ENCODE measurements at places on chromosomes 4 and X.

DNA sequence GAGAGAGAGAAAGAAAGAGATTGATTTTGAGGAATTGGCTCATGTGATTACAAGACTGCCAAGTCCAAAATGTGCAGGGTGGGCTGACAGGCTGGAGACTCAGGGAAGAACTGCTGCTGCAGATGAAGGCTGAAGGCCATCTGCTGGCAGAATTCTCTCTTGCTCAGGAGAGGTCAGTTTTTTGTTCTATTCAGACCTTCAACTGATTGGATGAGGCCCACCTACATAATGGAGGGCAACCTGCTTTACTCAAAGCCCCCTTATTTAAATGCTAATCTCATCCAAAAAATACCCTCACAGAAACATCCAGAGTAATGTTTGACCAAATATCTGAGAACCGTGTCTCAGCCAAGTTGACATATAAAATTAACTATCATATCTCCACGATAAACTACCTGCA lies 38.2 kb upstream of the MAMLD1 start:
- DNase-seq, result no peak

- DNase-seq, result no peak
Measured at GRCh38 chr4:35739308-35739707, 505.0 kb downstream of the ARAP2 start.

- no peak for DNase-seq
Measured at GRCh38 chrX:40303256-40304077, 205.7 kb upstream of the BCOR start.

DNA sequence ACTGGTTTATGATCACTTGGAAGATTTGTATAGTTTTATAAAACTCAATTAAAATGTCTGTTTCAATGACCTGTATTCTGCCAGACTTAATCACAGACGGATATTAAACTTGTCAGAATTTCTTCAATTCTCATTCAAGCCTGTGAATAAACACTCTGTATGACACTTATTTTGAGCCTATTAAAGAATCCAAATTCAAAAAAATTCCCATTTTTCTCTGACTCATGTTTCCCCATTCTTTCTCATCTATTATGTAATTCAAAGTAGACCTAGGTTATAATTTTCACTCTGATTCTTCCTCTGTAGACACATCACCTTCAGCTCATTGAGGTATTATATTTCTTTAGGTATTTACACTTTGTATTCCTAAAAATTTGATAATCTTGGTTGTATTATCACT lies 166.1 kb downstream of the TMA16 start:
- no peak for DNase-seq

DNA sequence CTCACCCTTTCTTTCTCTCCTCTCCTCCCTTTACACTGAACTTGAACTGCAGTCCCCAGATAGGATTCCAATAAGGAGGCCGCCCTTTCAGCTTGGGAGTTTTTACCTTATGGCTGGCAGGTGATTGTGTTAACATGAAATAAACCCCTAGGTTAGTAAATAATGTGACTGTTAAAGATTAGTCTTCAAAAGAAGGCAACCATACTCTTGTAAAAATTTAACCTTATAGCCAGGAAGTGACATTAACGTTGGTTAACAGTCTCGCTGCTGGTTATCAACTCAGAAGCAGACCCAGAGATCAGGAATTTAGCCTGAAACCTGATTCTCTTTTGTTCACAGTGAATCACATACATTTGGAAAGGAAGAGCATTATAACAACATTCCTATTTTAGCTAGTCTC lies 15.2 kb downstream of the FHDC1 start:
- no peak for DNase-seq

DNA sequence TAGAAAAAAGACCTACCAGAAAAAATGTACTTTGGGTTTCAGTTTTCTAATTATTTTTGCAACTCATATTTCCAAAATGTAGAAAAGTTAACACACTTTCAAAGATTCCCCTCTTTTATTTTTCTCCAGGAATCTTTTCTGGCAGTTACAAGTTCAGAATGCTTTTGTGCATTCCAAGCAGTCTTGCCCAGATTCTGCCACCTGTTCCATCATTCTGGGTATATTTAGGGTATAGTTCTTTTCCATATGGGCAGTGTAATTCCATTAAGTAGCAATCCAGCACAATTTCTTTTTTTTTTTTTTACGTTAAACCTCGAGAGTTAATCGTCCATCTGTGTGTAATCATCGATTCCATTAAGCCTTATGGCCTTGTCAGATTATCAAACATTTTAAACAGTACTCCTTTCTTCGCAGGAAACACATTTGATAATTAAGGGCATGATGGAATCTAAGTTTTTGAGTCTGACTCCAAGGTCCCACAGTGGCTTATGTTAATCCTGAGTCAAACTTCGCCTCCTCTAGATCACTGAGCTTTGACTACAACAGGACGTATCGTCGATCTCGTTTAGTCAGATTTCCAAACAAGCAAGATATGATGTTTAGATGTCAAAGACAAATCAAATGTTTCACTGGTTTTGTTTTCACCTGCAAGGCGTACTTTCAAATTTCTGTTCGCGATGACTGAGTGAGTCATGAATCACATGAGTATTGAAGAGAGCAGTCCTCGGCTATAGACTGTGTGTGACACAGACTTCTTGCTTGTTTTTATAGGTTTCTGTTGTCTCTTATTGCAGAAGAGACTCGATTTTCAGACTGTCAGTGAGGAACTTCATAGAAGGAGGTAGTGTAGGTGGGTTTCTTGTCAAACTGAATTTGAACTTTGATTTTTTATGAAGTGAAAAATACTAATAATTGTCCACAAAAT lies 118.9 kb upstream of the GK2 start:
- no peak for DNase-seq

GRCh38 chrX:6768881-6769280 lies 234.0 kb upstream of the VCX3A start:
- DNase-seq, result no peak

- DNase-seq, result no peak
Measured at GRCh38 chr4:112589206-112589605, 47.5 kb downstream of the ZGRF1 start.

DNA sequence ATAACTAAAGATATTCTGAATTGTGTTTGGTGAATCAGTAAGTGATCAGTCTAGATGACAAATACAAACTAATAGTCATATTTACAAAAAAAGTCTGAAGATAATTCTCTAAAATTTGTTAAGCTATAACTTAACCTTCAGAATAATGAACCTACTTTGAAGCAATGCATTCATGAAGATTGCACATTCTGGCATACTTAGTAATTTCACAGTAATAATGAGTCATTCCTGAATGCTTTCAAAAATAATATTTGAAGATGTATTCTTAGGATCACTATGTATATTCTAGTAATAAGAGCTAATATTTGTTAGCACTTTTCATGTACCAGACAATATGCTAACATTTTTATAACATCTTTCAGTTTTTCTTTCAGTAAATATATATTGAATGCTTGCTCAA lies 756.7 kb upstream of the SLIT2 start:
- DNase-seq, result no peak

- DNase-seq, result no peak
Measured at GRCh38 chrX:109441266-109441665, 40.6 kb downstream of the GUCY2F start.

- no peak for DNase-seq
Measured at GRCh38 chr4:114384629-114385028, 214.0 kb upstream of the UGT8 start.

DNA sequence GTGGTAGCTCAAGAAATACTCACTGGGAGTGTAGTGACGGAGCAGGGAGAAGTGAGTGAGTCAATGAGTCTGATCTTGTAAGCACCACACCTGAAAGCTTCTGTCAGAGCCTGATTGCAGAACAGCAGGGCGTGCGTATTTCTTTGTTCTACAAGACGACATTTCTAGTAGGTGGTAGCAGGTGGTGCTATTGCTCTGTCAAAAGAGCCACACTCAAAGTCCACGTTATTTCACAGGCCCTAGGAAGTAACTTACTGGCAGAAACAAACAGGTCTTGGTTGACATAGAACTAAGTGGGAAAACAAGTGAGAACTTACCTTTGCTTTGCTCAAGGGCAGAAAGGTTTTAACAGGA lies 46.4 kb upstream of the SPRY1 start:
- DNase-seq, result no peak

- DNase-seq, result no peak
Measured at GRCh38 chr4:152678841-152679240, 956 bp downstream of the TMEM154 start.

GRCh38 chrX:116198810-116199209 lies 28.3 kb downstream of the AGTR2 start:
- DNase-seq, result no peak

- no peak for DNase-seq
Measured at GRCh38 chr4:169675825-169676224, 55.4 kb downstream of the CLCN3 start.

GRCh38 chr4:84971319-84971932 lies 4.9 kb upstream of the WDFY3 start:
- DNase-seq, result no peak

- DNase-seq, result no peak
Measured at GRCh38 chr4:56626963-56627362, 54.1 kb downstream of the HOPX start.

- DNase-seq, result no peak
Measured at GRCh38 chrX:29299684-29300083, 712.4 kb downstream of the IL1RAPL1 start.

DNA sequence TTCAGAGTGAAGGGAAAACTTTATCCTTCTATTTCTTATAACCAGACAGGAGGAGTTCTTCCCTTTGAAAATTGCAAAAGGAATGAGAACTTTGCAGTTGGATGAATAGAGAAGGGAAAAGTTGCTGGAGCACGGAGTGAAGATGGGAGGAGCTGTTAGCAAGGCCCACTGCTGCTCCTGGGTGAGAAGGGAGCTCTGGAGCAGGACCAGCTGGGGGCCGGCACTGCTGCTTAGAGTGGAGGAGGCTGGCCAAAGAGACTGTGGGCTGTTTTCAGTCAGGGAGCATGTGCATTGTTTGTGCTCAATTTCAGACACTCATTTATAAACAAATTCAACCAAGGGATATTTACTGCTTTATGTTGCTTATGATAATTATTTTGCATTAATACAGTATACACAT lies 164.2 kb downstream of the STIM2 start:
- no peak for DNase-seq
